ENCODE measurements at places on chromosomes 1 and 21. TPM values are rescaled to one million over a fixed set of nuclear protein-coding genes. Genes with fewer than 3 reads are reported as not detected.

FAAP20 gene
- 24.4 TPM for polyA plus RNA-seq

RPE65 gene
- polyA plus RNA-seq: 0.25 TPM

HSPA6 gene
- 0.33 TPM for polyA plus RNA-seq

LRRC71 gene
- 0.33 TPM for polyA plus RNA-seq

DNA sequence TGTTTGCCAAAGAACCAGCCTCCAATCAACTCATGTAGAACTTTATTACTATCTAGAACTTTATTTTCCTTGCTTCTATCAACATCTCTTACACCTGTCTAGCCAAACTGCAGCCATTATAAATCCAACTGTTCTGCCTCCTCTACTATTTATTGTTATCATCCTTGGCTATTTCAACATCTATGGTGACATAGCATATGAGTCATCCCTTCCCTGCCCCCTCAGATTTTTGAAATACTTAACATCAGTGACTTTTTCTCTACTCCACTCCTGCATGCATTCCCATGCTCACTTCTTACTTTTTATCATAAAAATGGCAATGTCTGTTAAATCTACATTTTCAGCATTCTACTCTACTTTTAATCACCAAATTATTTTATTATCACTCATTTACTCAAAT, 544.9 kb upstream of the NEGR1 start:
- no peak for DNase-seq

GRCh38 chr1:198892065-198892464, 253.2 kb downstream of the PTPRC start:
- DNase-seq: no peak

DNA sequence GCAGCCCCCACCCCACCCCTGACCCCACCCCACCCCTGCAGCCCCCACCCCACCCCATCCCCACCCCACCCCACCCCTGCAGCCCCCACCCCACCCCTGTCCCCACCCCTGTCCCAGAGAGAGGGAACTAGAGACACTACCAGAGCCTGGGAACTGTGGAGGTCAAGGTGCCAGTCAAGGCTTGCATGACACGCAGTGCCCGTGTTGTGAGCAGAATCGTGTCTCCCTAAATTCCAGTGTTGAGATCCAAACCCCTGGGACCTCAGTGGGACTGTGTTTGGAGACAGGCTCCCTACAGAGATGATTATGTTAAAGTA, 18.4 kb upstream of the SUMO3 start:
- DNase-seq: no peak

DNA sequence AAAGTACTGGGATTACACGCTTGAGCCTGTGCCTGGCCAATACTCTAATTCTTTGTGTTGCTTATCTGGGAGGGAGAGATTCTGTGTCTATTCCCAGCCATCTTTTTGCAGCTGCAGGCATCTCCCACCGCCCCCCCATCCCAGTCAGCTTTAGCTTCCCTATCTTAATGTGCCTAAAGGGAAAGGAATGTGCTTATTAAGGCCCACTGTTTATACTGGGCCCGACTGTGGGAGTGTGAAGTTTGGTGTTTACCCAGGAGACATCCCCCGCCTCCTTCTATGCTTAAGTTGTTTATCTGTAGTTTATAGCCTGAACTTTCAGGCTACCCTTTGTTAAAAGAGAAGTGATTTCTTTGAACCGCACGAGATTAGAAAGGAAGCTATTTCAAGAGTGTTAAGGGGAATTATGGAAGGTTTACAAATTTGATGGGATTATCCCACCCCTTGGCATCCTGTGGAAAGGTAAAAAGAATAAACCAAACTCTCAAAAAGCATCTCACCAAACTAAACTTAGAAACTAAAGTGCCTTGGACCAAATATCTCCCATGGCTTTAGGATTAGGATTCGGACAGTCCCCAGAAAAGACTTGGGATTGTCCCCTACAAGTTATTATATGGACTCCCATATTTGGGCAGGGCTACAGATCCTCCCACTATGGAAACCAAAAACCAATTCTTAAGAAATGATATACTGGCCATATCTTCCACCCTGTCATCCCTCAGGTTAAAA, 25.5 kb upstream of the ZNF496 start:
- no peak for DNase-seq

GRCh38 chr1:33305816-33306652, 14.9 kb downstream of the A3GALT2 start:
- no peak for DNase-seq

- no peak for DNase-seq
Observed at GRCh38 chr1:168333562-168334276, 53.0 kb downstream of the TBX19 start.

GRCh38 chr21:33419538-33420123, 16.4 kb downstream of the IFNGR2 start:
- DNase-seq: no peak

GRCh38 chr1:98659879-98660278, 1.6 kb upstream of the SNX7 start:
- DNase-seq: no peak

DNA sequence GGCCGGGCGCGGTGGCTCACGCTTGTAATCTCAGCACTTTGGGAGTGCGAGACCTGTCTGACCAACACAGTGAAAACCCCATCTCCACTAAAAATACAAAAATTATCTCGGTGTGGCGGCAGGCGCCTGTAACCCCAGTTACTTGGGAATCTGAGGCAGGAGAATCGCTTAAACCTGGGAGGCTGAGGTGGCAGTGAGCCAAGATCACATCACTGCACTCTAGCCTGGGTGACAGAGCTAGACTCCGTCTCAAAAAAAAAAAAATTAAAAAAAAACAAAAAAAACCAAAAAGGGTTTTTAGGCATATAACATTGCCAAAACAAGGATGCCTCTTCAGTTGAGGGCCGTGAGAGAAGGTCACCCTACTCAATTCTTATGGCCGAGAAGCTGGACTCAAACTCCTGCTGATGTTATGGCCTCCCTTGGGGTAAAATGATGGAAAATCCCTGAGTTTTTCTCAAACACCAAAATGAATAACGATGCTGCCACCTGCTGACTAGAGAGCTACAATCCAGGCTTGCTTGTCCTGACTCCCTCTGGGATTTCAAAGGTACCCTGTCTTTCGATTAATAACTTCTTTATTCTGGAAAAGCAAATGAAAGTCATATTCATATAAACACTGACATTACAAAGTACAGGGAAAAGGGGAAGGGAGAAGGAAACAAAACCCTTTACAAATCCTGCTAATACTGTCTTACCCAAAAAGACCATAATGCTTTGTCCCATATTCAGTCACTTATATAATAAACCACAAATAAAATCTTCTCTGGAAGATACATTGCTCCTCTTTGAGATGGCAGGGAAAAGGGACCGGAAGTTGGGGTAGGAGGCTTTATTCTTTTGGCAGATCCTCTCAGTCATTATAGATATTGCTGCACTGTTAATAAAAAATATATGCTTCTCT, 10.7 kb downstream of the RAB42 start:
- no peak for DNase-seq

All from left renal cortex interstitium (tissue), 4 donors.